Pancreas (tissue), 10 donors: ENCODE measurements at places on chromosomes 2 and 18. TPM values are rescaled to one million over a fixed set of nuclear protein-coding genes. Genes with fewer than 3 reads are reported as not detected.

IL37 gene
- not detected for total RNA-seq

RFX8 gene
- not detected for total RNA-seq

FAP gene
- 17.0 TPM for total RNA-seq

PPP1R1C gene
- total RNA-seq, result 0.58 TPM

TOGARAM2 gene
- total RNA-seq, result 0.31 TPM

PSMA8 gene
- total RNA-seq, result not detected

PRKAG3 gene
- not detected for total RNA-seq

REG3G gene
- 2,176 TPM for total RNA-seq

GPR17 gene
- not detected for total RNA-seq

UGT1A6 gene
- not detected for total RNA-seq

CERKL gene
- total RNA-seq, result 0.47 TPM

ABCB11 gene
- 0.12 TPM for total RNA-seq

NEU2 gene
- total RNA-seq, result not detected

NAGK gene
- 59.8 TPM for total RNA-seq

CABLES1 gene
- 5.7 TPM for total RNA-seq

ABCA12 gene
- not detected for total RNA-seq

GNLY gene
- total RNA-seq, result not detected

OR6B2 gene
- not detected for total RNA-seq

RAD51AP2 gene
- 0.12 TPM for total RNA-seq

FRZB gene
- total RNA-seq, result 2.2 TPM

SEMA4F gene
- 3.9 TPM for total RNA-seq

IL1RL2 gene
- total RNA-seq, result 0.12 TPM

RTN4 gene
- total RNA-seq, result 83.7 TPM

ANKRD29 gene
- 0.24 TPM for total RNA-seq

KCNIP3 gene
- 3.6 TPM for total RNA-seq

APCDD1 gene
- total RNA-seq, result 17.7 TPM

ELP2 gene
- total RNA-seq, result 53.4 TPM

SNRPD1 gene
- 8.1 TPM for total RNA-seq

CNGA3 gene
- 0.59 TPM for total RNA-seq

LOXL3 gene
- total RNA-seq, result 7.5 TPM

LBH gene
- 26.9 TPM for total RNA-seq

ALPG gene
- not detected for total RNA-seq

PNPT1 gene
- total RNA-seq, result 17.6 TPM

ABCG8 gene
- total RNA-seq, result not detected

SIX3 gene
- total RNA-seq, result 0.22 TPM
